ENCODE measurements at places on chromosomes 2 and 18. TPM values are rescaled to one million over a fixed set of nuclear protein-coding genes. Genes with fewer than 3 reads are reported as not detected.

GRCh38 chr2:240166761-240167587 is 26.5 kb upstream of the OTOS start:
- no peak overlapping the region for H3K4me3 ChIP-seq
- H3K27me3 ChIP-seq: peaks cover 6% of the 10 kb centered on the region
- no peak for DNase-seq

- no peaks in the 10 kb centered on the region for H3K27me3 ChIP-seq
- no peak overlapping the region for H3K27ac ChIP-seq
- no peaks in the 10 kb centered on the region for H3K4me1 ChIP-seq
- H3K4me3 ChIP-seq: no peak overlapping the region
- H3K36me3 ChIP-seq: no peaks in the 10 kb centered on the region
- no peak for DNase-seq
Measured at GRCh38 chr18:60599267-60599666, 226.7 kb upstream of the MC4R start.

The MSTN gene
- not detected for total RNA-seq

- peaks cover 39% of the 10 kb centered on the region for H3K27me3 ChIP-seq
- H3K4me1 ChIP-seq: peaks cover 25% of the 10 kb centered on the region
- DNase-seq: peak; percentile 22
- no peak overlapping the region for H3K27ac ChIP-seq
- no peaks in the 10 kb centered on the region for H3K36me3 ChIP-seq
Measured at GRCh38 chr2:25041307-25041927, 459 bp upstream of the EFR3B start.

- no peak overlapping the region for H3K27ac ChIP-seq
- no peaks in the 10 kb centered on the region for H3K4me1 ChIP-seq
- DNase-seq: no peak
- no peaks in the 10 kb centered on the region for H3K27me3 ChIP-seq
- H3K36me3 ChIP-seq: peaks cover 50% of the 10 kb centered on the region
Measured at GRCh38 chr2:48479915-48480314, 50.0 kb upstream of the STON1 start.

The GPAT2 gene
- total RNA-seq: 9.7 TPM

DNA sequence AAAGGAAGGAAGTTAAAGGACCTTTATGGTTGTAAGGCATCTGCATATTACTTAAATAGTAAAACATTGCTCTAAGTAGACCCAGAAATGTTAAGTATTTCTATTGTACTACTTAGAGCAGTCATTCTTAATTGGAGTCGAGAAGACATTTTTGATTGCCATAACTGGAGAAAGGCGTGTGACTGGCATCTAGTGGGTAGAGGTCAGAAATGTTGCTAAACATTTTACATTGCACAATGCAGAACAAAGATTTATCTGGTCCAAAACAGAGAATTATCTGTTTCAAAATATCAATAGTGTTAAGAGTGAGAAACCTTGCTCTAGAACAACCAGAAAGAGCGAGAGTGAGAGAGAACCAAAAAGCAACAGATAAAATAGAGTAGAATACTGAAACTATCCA is 23.3 kb upstream of the ROCK1 start:
- H3K36me3 ChIP-seq: no peaks in the 10 kb centered on the region
- H3K4me3 ChIP-seq: no peak overlapping the region
- no peaks in the 10 kb centered on the region for H3K4me1 ChIP-seq
- H3K27me3 ChIP-seq: no peaks in the 10 kb centered on the region
- H3K27ac ChIP-seq: no peak overlapping the region
- peak; percentile 30 for DNase-seq

DNA sequence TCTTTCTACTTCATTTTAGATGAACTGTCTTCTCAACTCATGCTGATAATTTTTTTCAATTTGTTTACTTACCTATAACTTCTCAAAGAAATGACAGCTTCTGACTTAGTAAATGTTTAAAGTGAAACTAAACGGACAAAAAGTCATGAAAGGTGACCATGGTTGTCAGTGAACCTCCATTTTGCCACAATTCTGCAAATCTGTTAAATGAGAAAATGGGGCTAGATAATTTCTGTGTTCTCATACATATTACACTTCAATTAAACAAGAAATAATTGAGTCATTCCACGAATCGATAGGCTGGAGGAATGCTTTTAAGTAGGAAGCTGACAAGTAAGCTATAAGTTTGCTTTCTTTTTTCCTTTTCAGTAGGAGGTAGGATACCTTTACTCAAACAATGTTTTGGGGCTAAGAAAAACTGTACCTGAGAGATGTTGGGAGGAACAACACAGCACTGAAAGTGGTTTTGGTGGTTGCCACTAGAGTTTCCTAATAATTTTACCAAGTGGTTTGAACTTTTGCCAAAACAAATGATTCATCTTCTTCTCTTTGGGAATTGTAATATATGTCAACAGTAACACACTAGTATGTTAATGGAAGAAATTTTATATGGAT is 17.1 kb downstream of the DYNAP start:
- H3K27me3 ChIP-seq: no peaks in the 10 kb centered on the region
- no peak overlapping the region for H3K4me3 ChIP-seq
- no peak for DNase-seq
- H3K36me3 ChIP-seq: no peaks in the 10 kb centered on the region
- H3K4me1 ChIP-seq: no peaks in the 10 kb centered on the region
